ENCODE measurements at places on chromosomes 5 and 9.
A peak's percentile ranks its signal among the peaks of the same experiment; 100 is the strongest.

GRCh38 chr5:4095918-4096630 lies 500.4 kb downstream of the IRX1 start:
- no peak for DNase-seq

DNA sequence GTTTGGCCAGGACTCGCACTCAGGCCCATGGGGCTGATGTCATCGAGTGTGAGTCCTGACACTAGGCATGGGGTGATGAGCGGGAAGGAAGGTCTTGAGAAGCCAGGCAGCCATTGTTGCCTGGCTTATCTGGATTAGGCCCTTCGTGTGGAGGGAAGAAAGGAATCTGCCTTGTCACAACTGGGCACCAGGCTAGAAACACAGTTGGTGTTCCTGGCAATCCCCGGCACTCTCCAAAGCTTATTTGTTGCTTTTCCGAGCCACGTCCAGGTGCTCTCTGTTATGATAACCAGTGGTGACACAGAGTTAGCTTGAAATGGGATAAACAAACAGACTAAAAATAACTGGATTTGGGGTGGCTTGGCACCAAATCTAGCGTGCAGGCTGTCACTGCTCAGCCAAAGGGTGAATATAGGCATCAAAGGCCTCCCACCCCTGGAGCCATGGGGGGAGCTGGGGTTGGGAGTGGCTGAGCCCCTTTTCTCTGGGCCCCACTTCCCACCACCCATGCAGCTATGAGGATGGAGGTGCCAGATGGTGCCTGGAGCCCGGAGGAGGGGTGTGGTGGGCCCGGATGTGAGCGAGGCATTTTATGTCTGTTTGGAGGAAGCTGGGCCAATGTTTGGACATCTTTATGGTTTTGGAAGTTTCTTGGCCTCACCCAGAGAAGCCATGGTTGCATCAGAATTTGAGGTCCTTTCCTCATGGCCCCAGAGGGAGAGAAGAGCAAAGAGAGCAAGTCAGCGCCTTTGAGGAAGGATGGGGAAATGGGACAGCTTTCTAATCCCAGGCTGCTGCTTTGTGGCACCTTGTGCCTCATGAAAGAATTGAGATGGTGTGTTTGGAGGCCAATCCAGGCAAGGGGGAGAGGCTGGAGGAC lies 98.0 kb upstream of the PITX1 start:
- no peak for DNase-seq

DNA sequence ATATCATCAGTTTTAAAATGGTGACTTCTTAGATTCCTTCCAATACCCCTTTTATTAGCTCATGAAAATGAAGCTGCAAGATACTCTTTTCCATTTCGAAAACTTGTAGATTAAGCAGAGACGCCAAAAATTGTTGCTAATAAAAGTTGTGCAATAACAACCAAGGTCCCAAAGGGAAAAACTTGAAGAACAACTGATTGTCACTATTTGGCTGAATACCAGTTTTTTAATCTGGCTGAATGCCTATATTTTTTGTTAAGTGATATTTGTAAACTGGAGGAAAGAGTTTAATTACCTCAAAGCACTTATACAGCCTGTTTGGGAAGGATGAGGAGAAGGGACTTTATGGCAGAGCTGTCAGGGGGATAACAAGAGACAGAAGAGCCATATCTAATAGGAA lies 14.6 kb downstream of the C5orf58 start:
- DNase-seq: no peak

- no peak for DNase-seq
These were observed 233.2 kb downstream of the FBXL17 start for GRCh38 chr5:108148715-108149139.

- no peak for DNase-seq
These were observed 3.4 kb downstream of the HIGD2A start for GRCh38 chr5:176391999-176392398.

DNA sequence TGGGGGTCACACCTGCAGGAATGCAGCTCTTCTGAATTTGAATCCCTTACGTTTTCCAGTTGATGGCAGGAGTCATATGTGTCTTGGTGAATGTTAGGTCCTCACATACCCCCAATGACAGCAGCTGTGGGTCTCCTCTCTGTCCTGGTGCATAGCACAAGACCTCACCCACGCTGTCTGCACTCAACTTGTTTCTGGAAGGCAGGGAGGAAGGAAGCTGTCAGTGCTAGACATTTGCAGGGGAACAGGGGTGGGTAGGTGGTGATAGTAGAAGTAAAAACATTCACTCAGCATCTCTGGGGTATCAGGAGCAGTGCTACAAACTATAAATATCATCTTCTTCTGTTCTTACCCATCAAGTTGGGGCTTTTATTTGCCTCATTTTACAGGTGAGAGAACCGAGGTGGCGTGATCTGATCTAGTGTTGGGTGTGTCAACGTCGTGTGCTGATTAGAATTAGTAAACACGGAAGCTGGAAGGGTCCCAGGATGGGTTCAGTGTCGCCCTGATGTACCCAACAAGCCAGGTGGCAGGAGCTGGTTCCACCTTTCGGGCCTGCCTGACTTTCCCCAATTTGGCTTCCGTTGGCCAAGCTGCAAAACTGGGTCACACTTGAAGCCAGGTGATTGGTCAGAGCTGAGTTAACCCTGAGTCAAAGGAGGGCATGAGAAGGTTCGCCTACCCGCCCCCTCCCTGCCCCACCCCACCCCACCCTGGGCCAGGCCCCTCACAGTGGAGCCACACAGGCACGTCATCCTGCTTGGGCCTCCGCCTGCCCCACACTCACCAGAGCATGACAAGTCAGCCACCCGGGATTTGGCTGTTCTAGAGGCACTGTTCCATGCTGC lies 15.8 kb downstream of the ERGIC1 start:
- no peak for DNase-seq

DNA sequence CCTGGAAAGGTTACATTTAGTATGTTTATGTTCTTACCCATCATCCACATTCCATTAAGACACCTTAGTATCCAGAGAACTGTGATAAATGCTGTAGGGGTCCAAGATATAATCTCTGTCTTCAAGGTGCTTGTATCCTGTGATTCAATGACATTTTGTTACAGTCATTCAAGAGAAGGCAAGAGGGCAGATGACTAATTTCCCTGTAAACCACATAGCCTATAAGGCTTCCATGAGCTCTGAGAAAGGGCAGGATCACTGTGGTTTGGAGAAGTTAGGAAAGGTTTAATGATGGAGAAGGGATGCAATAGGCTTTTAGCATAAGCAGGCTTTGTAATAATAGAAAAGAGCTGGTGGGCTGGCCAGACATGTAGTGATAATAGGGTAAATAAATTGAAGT lies 40.0 kb downstream of the PAPPA start:
- no peak for DNase-seq

DNA sequence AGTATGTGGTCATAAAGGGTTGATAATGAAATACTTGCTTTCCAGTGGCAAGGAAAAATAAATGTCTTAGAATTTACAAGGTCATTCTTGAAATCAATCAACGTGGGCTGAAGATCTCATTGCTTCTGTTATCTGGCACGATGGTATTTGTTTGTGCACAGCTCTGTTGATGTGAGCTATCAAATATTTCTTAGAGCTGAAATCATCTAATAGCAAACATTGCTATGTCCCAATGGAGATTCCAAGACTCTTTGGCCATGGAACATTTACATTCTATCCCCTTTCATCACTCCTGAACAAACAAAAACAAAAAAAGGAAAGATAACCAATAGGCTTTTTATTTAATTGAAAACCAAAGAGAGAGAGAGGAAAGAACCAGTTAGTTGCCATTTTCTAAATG lies 111.5 kb upstream of the CCDC152 start:
- no peak for DNase-seq

DNA sequence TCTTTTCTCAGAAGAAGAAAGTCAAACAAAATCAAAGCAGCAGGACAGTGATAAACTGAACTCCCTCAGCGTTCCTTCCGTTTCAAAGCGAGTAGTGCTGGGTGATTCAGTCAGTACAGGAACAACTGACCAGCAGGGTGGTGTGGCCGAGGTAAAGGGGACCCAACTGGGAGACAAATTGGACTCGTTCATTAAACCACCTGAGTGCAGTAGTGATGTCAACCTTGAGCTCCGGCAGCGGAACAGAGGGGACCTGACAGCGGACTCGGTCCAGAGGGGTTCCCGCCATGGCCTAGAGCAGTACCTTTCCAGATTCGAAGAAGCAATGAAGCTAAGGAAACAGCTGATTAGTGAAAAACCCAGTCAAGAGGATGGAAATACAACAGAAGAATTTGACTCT lies 2.7 kb downstream of the CAMLG start:
- no peak for DNase-seq

DNA sequence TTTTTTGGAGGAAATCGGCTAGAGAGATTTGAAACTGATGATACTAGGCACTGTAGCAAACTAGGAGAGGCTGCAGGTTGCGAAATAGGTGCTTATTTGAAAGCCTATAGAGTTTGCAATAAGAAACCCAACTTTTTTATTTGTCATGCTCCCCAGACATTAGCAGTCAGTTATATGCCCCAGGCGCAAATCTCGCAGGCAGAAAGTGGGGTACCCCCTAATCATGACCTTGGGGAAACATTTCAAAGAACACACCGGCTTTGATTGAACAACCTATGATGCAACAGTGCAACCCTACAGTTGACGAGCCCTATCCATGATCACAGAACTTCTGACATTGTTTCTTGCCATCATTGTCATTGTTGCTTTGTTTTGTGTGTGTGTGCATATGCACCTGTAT lies 510.5 kb downstream of the RAB3C start:
- no peak for DNase-seq

GRCh38 chr9:130018265-130018664 lies 24.7 kb downstream of the FNBP1 start:
- DNase-seq: no peak

GRCh38 chr5:103901885-103902284 lies 339.3 kb upstream of the NUDT12 start:
- DNase-seq: no peak

DNA sequence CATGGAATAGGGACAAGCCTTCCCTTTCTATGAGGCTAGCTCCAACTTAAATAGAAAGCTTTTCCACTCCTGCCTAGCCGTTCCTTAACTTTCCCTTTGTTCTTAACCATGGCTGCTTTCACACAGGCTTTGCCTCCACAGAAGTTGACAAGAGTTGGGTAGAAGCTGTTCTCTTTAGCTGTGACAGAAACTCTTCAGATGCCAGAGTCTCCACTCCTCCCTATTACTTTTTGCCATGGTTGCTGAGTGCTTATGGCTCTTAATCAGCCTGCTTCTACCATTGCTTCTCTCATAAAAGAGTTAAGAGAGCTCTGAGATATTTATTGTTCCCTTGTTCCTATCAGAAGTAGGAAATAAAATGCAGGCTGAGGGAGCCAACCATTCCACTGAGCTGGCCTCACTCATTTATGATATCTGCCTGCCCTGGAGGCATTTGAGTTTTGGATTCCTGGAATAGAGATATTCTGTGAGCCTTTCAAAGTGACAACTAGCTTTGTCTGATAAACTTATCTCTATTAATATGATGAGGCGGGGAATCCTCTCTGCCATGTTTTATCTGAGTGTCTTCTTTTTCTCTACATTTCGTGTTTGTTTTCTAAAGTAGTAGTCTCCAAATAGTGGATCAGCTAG lies 162.6 kb downstream of the DMAC1 start:
- no peak for DNase-seq

DNA sequence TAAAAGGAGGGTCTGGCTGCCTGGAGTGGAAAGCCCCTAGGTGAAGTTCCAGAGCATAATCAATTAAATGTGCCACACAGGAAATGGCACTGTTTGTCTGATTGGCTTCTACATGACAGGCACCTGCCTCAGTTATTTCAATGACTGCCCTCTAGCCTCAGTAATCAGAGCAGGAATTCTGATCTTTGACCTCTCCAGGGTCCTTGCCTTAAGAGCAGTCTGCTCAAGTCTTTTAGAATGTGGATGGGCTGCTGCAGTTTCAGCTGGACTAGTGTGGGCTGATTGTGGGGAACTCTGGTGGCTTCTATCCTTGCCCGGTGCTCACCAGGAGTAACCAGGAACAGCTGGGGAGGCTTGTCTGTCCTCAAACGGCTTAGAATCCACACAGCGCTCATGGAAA lies 98.9 kb downstream of the LIX1 start:
- no peak for DNase-seq

- no peak for DNase-seq
These were observed 6.2 kb upstream of the CKS2 start for GRCh38 chr9:89304834-89305188.

- no peak for DNase-seq
These were observed 5.6 kb upstream of the GPR151 start for GRCh38 chr5:146521403-146522106.

- DNase-seq: peak; percentile 39
These were observed 1.0 kb upstream of the TLE1 start for GRCh38 chr9:81690251-81690851.

- peak; percentile 76 for DNase-seq
These were observed at the start of gene N4BP3 for GRCh38 chr5:178113141-178113787. Gene N4BP3 (plus strand): TSS chr5:178113532. CDS start chr5:178119584, 6,052 bp downstream.

- DNase-seq: no peak
These were observed 361.0 kb upstream of the CDH6 start for GRCh38 chr5:30832519-30832918.

- DNase-seq: no peak
These were observed 8.1 kb upstream of the SLC38A9 start for GRCh38 chr5:55720188-55720703.

GRCh38 chr5:156147261-156147943 lies 179.6 kb upstream of the SGCD start:
- DNase-seq: no peak

GRCh38 chr9:34163434-34163833 lies 15.4 kb upstream of the UBAP1 start:
- DNase-seq: no peak

DNA sequence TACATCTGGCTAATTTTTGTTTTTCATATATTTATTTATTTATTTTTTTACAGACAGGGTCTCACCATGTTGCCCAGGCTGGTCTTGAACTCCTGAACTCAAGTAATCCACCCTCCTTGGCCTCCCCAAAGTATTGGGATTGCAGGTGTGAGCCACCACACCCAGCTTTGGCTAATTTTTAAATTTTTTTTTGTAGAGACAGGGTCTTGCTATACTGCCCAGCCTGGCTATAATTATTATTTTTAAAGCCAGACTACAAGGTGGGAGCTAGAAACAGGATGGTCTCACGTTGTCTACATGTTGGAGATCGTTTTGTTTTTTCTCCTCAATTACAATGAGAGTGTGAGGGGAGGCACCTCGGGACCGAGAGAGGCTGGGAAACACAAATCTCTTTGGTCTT lies 23.8 kb downstream of the ASS1 start:
- no peak for DNase-seq

- DNase-seq: no peak
These were observed 46.0 kb upstream of the OSMR start for GRCh38 chr5:38799556-38800377.

DNA sequence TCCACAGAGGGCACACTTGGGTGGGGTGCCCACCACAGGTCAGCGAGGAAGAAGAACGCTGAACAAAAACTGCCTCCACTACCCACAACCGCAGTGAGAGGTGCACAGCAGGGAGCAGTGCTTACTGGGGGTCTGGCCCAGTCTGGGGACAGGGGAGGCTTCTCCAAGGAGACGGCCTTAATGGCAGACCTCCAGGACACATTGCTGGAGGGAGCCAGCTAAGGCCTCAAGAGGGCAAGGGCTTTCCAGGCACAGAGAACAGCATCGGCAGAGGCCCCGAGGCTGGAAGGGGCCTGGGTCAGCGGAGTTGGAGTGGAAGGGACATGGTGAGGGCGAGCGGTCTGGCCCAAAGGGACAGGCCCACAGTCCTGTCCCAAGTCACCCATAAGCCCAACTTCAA lies 8.3 kb upstream of the DPM2 start:
- no peak for DNase-seq

All from femur (tissue), 1 donor.